Endothelial cell of umbilical vein (primary cell): ENCODE measurements at places on chromosomes 7 and 10. TPM values are rescaled to one million over a fixed set of nuclear protein-coding genes. Genes with fewer than 3 reads are reported as not detected.
A peak's percentile ranks its signal among the peaks of the same experiment; 100 is the strongest.

GRCh38 chr10:79161557-79161956, 92.8 kb downstream of the ZMIZ1 start:
- no peak for DNase-seq

GRCh38 chr10:119807960-119808697, 64.5 kb downstream of the MCMBP start:
- DNase-seq, result peak; percentile 8

The MUC3A gene
- total RNA-seq, result not detected in 2 replicates

DNA sequence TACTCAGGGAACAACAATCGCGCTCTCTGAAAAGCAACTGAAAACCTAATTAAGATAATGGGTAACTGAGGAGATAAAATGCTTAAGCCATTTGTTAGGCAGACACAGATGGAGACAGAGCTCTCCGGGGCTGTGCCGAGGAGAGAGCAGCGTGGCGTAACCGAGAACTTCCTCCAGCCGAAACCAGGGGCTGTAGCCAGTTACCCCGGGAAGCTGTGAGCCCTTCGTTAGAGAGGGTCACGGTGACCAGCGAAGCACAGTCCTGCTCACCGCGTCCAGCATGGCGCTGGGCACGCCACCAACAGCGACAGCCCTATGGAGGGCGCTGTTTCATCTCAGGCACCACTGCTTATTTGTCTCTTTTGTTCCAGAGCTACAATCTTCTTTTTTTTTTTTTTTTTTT, 16.1 kb downstream of the PAPOLB start:
- DNase-seq, result no peak

DNA sequence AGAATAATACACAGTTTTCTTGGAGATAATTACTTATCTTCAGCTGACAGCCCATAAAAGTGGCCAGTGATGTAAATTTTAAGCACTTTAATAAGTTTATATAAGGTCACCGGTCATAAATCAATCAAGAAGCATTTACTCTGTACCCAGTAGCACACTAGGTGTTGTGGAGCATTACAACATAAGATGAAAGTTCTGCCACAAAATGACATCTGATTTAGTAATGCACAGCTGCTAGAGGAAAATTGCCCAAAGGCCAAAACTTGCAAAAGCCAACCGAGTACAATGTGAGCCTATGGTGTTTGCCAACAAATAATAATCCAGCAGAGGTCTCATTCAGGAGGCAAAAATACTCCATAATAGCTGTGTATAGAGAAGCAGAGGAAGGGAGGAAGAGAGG, 63.6 kb downstream of the GPR37 start:
- no peak for DNase-seq
